ENCODE measurements at places on chromosomes 1 and 21.

- no peak for DNase-seq
These were observed 7.7 kb downstream of the ARHGEF19 start for GRCh38 chr1:16204634-16205333.

GRCh38 chr1:24980836-24981630, 51.0 kb upstream of the RUNX3 start:
- DNase-seq, result no peak

- DNase-seq, result no peak
These were observed 94.3 kb downstream of the NIBAN1 start for GRCh38 chr1:184879876-184880557.

- DNase-seq, result no peak
These were observed 134.6 kb downstream of the BRINP2 start for GRCh38 chr1:177305040-177306018.

GRCh38 chr1:92655197-92655801, 129.6 kb downstream of the EVI5 start:
- no peak for DNase-seq

GRCh38 chr1:200873116-200873670, 412 bp downstream of the GPR25 start:
- DNase-seq, result no peak

GRCh38 chr1:237316352-237316751, 274.4 kb downstream of the RYR2 start:
- no peak for DNase-seq

DNA sequence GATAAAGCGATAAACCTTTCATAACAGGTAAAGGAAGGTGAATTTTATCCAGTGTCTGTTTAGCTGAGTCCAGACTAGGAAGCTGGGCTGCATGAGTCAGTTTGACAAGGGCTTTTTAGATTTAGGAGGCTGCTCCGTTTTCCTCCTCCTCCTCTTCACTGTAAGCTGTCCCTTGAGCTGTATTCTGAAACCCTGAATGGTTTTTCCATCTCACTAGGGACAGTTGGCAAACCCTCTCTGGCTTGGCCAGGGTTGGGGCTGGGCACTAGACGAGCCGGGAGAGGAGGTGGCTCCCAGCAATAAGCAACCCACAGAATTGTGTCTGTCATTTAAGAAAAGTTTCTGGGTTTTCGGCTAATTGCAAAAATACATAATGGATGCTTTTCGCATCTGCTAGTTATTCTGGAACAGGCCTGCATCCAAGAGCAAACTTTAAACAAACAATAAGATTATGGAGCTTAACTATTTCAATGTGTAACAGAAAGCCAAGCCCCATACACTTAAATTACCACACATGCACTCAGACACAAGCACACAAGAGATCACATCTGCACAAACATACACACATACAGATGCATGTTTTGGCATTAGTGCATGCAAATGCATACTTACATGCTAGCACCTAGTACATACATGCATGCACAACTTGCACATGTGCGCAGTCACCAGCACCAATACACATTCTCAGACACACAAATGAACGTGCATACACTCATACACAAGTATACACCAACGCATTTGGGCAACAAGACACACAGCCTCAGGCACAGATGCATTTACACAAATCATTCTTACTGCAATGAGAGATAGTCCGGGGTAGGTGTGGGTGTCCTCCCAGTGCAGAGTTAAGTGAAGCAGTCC, 27.8 kb upstream of the FOXE3 start:
- DNase-seq, result no peak

- no peak for DNase-seq
These were observed 60.1 kb downstream of the CCDC30 start for GRCh38 chr1:42523171-42523570.

DNA sequence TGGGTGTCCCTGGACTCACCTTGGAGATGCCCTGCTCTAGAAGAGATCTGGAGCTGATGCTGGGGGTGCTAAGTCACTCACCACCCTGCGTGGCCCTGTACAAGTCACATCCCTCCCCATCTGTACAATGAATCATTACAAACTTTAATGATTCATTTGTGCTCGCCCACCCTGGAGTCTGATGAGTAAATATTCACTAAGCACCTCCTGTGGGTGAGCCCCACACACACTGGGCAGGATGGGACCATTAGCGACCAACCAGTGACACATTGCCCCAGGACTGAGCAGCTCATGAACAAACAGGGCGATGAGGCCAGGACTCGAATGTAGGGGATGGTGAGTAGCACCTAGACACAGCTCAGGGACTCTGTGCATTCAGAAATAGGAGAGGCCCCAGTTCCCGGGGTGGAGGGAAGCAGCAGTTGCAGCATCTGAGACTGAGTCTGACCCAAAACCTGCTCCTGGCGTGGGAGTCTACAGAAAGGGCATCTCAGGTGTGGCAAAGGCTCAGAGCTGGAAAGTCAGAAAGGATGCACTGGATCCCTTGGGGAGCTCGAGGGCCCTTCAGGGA, 18.1 kb upstream of the PDZK1IP1 start:
- DNase-seq, result no peak

DNA sequence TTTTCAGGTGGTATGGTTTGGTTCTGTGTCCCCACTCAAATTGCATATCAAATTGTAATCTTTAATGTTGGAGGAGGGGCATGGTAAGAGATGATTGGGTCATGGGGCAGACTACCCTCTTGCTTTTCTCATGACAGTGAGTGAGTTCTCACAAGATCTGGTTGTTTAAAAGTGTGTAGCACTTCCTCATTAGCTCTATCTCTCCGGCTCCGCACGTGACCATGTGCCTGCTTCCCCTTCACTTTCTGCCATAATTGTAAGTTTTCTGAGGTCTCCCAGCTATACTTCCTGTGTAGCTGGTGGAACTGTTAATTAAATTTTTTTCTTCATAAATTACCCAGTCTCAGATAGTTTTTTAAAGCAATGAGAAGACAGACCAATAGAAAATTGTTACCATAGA, 843.2 kb downstream of the AMY1C start:
- DNase-seq, result no peak

DNA sequence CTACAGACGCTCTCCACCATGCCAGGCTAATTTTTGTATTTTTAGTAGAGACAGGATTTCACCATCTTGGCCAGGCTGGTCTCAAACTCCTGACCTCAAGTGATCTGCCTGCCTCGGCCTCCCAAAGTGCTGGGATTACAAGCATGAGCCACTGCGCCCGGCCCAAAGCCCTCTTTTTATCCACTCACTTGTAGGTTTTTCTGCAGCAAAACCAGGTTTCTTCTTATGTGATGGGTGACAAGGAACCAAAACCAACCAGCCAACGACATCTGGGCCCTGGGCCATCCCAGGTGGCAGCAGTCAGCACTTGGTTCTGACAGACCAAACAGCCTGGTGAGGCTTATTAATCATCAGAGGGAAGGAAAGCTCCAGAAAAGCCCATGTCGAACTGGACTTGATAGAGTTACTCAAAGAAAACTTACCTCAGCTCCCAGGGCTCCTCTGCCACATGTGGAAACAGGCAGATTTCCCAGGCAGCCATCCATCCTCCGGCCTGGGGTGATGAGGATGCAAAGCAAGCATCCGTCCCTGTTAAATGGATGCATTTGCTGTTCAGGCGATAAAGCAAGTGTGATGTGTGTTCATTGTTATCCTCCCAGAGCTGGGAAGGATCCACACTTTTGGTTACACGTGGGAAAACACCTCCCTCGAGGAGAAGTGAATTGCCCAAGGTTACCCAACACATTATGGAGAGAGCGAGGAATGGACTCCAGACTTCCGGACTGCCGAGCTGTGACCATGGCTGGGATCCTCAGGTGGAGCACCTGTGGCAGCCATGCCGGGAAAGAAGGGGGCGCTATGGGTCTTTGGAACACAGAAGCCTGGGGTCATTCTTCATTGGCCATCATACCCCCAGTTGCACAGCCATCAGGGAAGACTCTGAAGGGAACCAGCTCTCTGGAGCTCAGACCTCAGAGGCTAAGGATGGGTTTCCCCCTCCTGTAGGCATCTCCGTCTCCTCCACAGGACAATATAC, 118.8 kb downstream of the HUNK start:
- DNase-seq, result no peak

- no peak for DNase-seq
These were observed 657.9 kb downstream of the BRINP3 start for GRCh38 chr1:189819751-189820150.

DNA sequence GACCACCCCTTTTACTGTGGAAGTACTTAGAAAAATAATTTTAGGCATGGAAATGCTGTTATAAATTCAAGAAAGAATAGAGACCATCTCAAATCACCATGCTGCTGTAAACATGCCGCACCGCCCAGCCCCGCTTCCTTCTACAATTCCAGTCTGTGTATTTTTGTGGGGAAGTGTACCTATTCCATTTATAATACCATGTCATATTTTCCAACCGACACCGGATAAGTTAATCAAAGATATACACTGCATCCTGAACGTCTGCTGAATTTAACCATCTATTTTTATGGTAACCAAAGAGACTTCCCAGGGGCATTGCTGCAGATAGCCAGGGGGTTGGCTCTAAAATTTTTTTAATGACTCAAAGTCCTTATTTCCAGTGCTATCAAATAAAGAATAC, 16.0 kb downstream of the CCN1 start:
- no peak for DNase-seq

- no peak for DNase-seq
These were observed 57.5 kb downstream of the DIPK1A start for GRCh38 chr1:92903765-92904164.

DNA sequence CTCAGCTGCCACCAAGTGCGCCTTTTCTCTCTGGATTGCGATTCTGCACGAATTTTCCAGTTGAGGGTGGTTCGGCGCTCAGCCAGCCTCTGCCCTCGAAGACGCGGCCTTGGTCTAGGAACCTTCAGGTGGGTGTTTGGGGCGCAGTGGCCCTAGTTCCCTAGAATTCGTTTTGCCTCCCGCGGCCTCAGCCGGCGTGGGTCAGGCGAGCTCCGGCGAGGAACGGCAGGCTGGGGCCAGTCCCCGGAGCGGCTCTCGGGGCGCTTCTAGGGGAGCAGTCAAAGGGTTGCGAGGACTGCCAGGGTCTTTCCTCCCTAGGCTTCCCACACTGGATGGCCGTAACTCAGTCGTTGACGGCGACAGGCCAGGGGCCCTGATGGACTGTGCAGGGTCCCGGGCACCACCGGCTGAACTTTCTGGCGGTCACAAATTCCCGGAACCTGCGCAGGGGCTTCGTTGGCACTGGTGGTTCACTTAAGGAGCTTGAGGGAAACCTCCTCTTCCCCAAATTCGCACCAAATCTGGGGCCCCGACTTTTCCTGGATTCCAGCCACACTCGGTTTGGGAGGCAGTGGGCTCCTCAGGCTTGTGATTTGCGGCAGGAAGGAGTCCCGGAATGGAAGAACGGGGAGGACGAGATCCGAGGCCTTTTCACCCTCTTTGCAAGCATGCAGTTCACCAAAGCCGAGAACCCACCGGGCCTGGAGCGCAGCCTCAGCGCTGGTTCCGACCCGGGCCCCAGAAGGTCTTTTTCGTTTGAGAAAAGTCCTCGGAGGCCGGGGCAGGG, 1.2 kb downstream of the DMBX1 start:
- DNase-seq, result no peak

DNA sequence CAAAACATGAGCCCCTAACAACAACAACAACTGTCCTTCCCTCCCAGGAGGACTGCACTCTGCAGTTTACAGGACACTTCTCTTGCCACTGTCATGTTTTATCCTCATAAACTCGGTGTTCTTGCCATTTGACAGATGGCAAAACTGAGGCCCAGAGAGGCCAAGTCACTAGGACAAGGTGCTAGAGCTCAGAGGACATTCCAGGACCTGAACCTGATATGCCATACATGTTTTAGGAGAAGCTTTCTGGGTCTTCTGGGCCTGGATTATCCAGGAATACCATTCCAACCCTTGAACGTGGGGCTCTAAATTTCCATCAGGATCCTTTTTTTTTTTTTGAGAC, 19.4 kb upstream of the TENT5B start:
- DNase-seq, result no peak

- DNase-seq, result no peak
These were observed 1352.7 kb downstream of the AMY1C start for GRCh38 chr1:105102371-105102770.

- no peak for DNase-seq
These were observed 39.7 kb downstream of the RIPK4 start for GRCh38 chr21:41726970-41727783.

GRCh38 chr1:245762396-245762910, 607.7 kb downstream of the KIF26B start:
- DNase-seq, result no peak

DNA sequence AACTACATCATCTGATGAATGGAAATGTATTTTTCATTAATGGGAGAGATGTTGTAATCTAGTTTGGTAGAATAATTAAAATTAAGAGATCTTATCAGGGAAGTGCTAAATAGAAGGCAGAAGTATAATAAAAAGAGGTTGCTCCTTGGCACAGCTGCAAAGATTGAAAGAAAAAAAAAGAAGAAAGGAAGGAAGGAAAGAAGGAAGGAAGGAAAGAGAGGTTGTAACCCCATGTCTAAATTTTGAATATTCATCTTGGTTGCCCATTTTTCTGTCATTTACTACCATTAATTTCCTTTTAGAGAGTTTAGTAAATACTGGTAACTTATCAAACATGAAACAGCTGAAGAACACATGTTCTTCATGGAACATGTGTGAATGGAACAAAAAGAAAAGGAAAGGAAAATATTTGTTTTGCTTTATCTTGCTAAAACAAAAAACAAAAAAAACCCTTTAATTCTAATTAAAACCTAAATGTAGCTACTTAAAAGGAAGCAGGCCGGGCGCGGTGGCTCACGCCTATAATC, 10.5 kb upstream of the MDM4 start:
- no peak for DNase-seq

DNA sequence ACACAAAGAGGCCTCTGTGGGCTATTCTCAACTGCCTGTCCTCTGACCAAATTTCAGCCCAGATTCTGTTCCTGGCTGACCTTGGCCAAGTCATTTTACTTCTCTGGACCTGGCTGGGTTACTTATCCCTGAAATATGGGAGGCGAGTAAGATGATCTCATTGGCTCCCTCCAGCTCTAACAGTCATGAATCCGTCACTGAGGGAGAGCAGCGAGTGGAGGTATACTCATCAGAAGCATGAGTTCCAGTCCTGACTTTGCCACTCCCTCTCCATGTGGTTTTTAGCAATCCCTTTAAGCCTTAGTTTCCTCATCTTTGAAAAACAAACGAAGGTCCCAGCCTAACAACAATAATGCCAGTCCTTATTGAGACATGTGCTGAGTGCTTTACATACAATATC, 63.5 kb downstream of the CCDC185 start:
- DNase-seq, result no peak

GRCh38 chr21:39661121-39661520, 48.4 kb downstream of the B3GALT5 start:
- no peak for DNase-seq

GRCh38 chr1:38000529-38001455, 4.5 kb downstream of the FHL3 start:
- DNase-seq, result no peak

- no peak for DNase-seq
These were observed 2.4 kb upstream of the RNU5D-1 start for GRCh38 chr1:44733365-44733764.

DNA sequence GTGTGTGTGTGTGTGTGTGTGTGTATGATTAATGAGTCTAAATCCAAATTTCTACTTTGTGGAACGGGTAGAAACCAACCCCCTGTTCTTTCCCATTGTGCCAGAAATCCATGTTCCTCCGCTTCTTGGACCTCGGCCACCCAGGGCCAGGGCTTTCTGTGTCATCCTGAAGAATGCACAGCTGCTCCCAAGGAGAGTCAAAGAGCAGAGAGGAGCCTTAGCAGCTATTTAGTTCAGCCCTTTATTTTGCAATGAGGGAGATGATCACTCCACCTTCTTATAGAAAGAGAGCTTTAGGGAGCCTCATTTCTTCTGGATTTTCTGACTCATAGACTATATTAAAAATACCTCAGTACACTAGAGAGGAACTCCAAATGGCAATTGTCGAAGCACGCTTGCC, 489.3 kb upstream of the VAMP3 start:
- no peak for DNase-seq

- DNase-seq, result no peak
These were observed 43.6 kb upstream of the ROR1 start for GRCh38 chr1:63730211-63730610.

All from stimulated activated CD4-positive, alpha-beta T cell treated with anti-CD3 and anti-CD28 coated beads, Interleukin-12 subunit alpha, Interleukin-12 subunit beta, amount 100 ng/mL, for 24 hours (primary cell).